CD4-positive, alpha-beta T cell treated with Interleukin-6 at 100 ng/mL for 8 hours (primary cell): ENCODE measurements at places on chromosomes 13 and 19.

GRCh38 chr19:45523642-45524256 is 16.5 kb downstream of the VASP start:
- peak; percentile 74 for DNase-seq

- no peak for DNase-seq
Measured at GRCh38 chr19:48271531-48272151, 1.8 kb downstream of the ZNF114 start.

GRCh38 chr13:94851576-94851975 is 139.2 kb upstream of the SOX21 start:
- no peak for DNase-seq

DNA sequence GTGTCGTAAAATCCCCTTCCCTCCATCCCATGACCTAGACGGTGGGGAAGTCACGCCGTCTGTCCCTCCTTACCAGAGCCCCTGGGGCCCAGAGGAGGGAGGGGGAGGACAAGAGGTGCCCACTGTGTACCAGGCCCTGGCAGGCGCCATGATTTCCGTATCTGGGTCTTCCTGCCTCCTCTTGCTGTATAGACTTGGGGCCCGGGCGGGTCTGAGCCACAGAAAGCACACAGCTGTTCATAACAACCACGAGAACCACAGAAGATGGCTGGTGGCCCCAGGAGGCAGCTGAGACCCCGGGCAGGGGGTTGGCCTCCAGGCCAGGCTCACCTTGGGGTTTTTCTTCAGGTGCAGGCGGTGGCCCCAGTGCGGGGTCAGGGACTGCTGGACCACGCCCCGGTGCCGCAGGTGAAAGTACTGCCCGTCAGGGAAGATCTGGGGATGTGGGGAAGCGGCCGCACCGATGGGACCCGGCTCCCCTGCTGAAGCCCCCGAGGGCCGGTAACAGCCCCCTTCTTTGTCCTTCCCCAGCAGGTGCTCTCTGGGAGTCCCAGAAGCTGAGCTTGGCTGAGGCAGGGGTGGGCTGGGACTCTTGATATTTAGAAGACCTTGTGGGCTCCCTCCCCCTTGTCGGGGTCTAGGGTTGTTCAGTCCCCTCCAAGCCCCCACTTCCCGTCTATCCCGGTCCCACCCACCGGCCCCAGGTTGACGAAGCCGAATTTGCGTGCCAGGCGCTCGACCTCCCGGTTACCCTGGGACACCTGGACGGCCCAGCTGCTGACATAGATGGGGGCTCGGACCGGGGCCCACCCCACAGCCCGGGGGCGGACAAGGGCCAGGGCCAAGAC is 463 bp downstream of the PCSK4 start:
- no peak for DNase-seq

DNA sequence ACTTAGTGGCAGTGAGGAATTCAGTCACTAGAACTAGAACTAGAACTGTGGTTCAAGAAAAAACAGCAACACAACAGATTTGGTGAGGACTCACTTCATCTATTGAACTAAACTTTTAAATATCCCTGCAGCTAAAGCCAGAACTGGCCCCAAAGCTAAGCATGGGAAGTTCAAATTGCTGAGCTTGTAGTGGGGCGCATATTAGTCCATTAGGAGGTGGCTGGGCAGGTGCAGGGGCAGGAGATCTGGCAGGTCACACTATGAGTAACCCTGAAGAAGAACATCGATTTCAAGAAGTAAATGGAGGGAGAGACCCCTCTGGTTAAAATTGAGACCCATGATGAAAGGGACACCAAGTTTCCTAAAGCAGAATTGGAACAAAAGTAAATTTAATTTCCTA is 73.8 kb upstream of the UBAC2 start:
- no peak for DNase-seq

- peak; percentile 100 for DNase-seq
Measured at GRCh38 chr19:38850436-38850975, 720 bp upstream of the HNRNPL start.

DNA sequence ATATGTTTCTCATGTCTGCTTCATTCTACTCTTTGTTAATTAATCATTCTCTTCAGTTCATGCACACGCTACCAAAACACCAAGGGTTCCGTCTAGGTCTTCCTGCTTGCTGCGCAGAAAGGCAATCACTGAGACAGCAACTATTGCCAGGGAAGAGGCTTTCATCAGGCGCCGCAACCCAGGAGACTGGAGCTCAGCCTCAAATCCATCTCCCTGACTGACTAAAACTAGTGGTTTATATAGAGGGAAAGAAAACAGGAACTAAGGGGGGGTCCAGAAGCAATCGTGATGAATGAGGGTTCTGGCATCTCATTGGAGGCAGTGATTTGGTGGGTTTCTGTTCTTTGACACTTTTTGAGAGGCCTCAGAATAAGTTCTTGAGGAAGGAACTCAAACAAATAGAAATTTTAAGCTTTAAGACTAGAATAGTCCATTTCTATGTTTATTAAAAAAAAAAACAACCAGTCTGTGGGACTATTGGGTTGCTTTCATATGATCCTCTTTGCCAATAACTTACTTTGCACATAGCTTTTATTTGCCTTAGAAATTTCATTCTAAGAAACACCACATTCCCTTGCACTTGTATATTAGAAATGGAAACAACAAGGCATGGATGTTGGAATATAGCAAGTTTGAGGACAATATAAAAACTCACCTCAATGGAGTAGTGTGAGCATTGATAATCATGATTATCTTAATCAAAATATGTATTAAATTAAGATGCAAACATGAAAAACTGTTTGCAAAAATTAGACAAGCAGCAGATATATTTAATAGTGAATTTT is 691.2 kb upstream of the GPC6 start:
- DNase-seq, result no peak

DNA sequence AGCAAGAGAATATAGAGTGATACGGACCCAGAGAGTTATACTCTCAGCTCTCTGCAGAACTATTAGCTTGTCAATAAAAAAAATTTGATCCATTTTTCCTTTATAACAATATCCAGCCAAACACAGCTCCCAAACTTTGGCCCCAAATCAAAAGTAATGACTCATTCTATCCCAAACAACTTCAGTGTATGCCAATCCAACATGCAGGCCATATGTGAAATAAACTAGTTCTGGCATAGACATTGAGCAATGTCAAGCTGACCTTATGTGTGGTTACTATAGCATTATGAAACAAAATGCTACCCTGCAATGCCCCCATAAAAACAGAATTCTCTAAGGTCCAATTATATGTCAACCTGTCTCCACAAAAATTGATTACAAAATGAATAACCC is 209.5 kb downstream of the DNAJC15 start:
- DNase-seq, result no peak

GRCh38 chr13:110046811-110047210 is 260.1 kb downstream of the COL4A1 start:
- DNase-seq, result no peak

- no peak for DNase-seq
Measured at GRCh38 chr19:33413426-33413725, 39.9 kb downstream of the CEBPG start.
